Amygdala (tissue), 56 donors: ENCODE measurements at places on chromosomes 11 and 22.

DNA sequence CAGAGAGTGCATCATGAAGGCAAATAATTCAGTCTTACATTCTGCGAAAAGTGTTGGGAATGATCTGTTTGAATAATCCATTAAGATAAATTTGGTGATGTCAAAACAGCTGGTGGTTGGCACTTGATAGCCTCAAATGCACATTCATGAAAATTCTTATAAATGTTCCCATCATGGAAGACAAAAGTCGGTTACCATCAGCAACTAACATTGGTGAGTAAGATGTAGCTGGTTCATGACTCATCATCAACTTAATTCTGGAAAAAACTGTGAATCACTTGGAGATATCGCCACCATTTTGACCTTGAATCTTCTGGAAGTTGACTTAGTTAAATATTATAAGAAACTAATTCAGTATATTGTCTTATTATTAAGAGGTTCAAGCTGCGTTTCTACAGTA, 11.2 kb downstream of the CRYBB1 start:
- no peak for DNase-seq

GRCh38 chr11:90321018-90321417, 98.2 kb upstream of the CHORDC1 start:
- no peak for DNase-seq

- no peak for DNase-seq
Observed at GRCh38 chr11:67409781-67410368, 5.6 kb upstream of the CARNS1 start.

GRCh38 chr11:68682531-68682961, 1.8 kb upstream of the GAL start:
- DNase-seq: no peak

GRCh38 chr11:14969901-14970323, 2.2 kb downstream of the CALCA start:
- DNase-seq: no peak
